HCT116 (cell line): ENCODE measurements at places on chromosomes 11 and 22. TPM values are rescaled to one million over a fixed set of nuclear protein-coding genes. Genes with fewer than 3 reads are reported as not detected.

DNA sequence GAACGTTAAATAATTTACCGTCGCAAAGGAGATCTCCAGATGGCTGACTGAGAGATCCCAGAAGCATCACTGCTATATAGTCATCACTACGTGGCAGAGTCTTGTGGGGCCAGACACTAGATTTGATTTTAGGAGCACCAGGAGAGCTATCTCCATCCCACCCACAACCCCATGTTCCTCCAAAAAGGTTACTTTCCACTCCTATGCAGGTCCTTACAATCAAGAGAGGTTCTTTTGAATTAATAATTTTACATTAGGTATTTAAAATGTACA, 19.4 kb downstream of the GUCY1A2 start:
- no peak for DNase-seq

- DNase-seq = no peak
Observed at GRCh38 chr22:20862540-20862939, 3.7 kb downstream of the SNAP29 start.

DNA sequence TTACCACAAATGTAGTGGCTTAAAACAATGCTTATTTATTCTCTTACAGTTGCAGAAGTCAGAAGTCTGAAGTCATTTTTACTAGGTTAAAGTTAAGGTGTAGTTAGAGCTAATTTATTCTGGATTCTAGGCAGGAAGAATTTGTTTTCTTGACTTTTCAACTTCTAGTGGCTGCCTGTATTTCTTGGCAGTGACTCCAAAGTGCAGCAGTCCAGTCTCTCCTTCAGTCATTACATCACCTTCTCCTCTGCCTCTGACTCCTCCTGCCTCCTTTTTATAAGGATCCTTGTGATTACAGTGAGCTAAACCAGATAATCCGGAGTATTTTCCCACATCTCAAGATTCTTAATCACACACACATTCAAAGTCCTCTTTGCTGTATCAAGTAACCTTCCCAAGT, 581.4 kb downstream of the KCNA4 start:
- no peak for DNase-seq

DNA sequence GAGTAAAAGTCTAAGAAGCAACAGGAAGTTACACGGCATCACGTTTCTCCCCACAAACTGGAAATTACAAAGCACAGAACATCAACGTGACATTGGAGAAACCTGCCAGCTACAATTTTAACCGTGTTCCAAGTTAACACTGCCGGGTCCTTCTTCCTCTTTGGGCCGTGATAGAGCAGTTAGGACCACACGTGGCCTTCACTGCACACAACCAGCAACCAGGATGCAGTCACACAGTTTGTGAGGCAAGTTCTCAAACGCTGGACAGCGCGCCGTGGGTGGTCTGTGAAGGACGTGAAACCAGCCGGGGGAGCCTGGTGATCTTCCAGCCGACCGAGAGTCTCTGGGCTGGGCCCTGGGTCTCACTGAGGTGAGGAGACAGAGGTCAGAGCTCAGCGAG, 14.6 kb downstream of the C11orf21 start:
- no peak for DNase-seq

DNA sequence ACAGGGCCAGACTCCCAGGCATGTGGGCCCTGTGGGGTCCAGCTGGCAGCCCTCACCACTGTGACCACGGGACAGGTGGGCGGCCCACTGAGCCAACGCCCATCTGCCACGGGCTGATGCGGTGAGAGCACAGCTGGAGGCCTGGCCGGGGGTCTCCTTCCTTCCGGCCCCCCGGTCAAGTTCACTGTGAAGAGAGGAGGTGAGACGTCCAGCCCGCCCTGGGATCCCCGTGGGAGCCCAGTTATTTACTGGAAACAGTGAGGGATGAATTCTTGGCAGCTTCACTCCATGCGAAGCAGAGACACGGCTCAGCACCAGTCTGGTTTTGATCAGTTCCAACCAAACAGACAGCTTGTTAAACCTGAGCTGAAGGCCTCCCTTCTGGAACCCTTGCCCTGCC, 38.7 kb downstream of the WNT11 start:
- DNase-seq = no peak

GRCh38 chr11:7673724-7674434, 579 bp upstream of the CYB5R2 start:
- DNase-seq = peak; percentile 29

DNA sequence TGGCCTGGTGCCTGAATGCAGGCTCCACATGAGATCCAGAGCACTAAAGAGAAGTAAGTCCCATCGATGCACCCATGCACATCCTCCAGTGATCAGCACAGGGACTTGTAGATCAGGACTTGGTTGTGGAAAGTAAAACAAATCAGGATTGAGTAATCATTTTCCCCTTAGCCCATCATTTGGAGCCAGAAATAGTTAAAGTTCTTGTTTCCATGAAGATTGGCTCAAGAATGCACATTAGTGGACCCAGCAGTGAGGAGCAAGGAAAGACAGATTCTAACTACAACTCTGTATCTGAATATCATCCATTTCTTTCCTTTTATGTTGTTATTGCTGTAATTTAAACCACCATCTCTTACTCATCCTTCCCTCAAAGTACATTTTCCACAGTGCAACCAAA, 19.1 kb downstream of the CCDC83 start:
- DNase-seq = no peak

DNA sequence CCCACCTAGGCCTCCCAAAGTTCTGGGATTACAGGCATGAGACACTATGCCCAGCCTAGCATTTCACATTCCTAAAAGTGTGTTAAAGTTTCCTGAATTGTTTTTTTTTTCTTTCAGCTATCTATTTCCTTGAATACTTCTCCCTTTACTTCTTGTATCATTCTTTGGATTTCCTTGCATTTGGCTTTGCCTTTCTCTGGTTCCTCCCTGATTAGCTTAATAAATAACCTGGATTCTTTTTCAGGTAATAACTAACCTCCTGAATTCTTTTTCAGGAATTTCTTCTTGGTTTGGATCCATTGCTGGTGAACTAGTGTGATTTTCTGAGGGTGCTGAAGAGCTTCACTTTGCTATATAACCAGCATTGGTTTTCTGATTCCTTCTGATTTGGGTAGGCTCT, 47.9 kb downstream of the MRGPRX2 start:
- DNase-seq = no peak

The VWCE gene
- total RNA-seq = 2.5 TPM

GRCh38 chr11:27392278-27393114, 29.5 kb upstream of the CCDC34 start:
- DNase-seq = no peak

The CSF2RB gene
- total RNA-seq = 0.10 TPM

GRCh38 chr11:18769802-18770456, 21.7 kb downstream of the PTPN5 start:
- no peak for DNase-seq

GRCh38 chr22:30400159-30400558, 3.3 kb downstream of the SEC14L2 start:
- no peak for DNase-seq

DNA sequence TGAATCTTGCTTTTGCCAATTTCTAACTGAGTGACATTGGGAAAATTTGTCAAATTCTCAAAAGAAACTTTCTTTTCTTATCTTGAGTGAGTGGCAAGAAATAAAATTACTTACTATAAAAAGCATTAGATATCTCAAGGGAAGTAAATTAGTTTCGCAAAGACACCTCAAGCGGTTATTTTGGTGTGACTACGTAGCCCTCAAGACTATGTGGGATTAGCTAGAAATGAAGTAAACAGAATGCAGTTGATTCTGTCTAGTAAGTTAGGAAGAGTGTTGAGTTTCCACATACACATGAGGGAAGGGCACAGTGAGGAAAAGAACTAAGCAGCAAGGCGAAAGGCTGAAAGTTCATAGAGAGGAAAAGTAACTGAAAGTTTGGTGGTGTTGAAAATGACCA, 28.3 kb upstream of the MS4A6A start:
- no peak for DNase-seq

- no peak for DNase-seq
Observed at GRCh38 chr22:21796863-21797262, 61.3 kb upstream of the YPEL1 start.

The LDLRAD3 gene
- 19.0 TPM for total RNA-seq

DNA sequence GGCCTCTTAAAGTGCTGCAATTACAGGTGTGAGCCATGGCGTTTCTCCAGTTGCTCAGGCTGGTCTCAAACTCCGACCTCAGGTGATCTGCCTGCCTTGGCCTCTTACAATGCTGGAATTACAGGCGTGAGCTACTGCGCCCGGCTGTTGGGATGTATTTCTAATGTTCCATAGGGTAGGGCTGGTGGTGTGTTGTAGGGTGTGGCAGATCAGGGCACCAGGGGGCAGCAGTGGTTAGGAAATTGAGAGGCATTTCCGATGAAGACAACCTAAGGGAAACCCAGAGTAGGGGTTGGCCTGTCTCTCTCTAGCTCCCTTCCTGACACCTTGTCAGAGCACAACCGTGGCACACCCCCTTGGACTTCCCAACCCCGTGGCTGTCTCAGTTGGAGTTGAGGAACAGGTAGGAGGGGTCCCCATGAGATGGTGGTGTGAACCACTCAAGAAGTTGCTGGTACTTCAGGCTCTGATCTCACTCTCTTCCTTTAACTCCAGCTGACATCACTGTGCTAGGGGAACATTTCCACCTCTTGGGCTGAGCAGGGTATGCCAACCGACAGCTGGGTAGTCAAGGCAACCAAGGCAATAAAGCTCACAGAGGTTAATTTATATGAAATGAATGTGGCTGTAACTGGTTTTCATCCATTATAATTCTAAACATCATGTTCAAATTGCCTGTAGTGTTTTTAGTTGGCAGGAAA, 33.0 kb downstream of the YWHAH start:
- DNase-seq = peak; percentile 81

- no peak for DNase-seq
Observed at GRCh38 chr11:74279256-74279655, 32.2 kb downstream of the P4HA3 start.

- no peak for DNase-seq
Observed at GRCh38 chr22:50725597-50725996, 12.4 kb upstream of the ACR start.

GRCh38 chr11:130414107-130415080, 14.0 kb downstream of the ADAMTS8 start:
- no peak for DNase-seq
